Fibroblast of mammary gland (primary cell): ENCODE measurements at places on chromosomes 16 and 17.

DNA sequence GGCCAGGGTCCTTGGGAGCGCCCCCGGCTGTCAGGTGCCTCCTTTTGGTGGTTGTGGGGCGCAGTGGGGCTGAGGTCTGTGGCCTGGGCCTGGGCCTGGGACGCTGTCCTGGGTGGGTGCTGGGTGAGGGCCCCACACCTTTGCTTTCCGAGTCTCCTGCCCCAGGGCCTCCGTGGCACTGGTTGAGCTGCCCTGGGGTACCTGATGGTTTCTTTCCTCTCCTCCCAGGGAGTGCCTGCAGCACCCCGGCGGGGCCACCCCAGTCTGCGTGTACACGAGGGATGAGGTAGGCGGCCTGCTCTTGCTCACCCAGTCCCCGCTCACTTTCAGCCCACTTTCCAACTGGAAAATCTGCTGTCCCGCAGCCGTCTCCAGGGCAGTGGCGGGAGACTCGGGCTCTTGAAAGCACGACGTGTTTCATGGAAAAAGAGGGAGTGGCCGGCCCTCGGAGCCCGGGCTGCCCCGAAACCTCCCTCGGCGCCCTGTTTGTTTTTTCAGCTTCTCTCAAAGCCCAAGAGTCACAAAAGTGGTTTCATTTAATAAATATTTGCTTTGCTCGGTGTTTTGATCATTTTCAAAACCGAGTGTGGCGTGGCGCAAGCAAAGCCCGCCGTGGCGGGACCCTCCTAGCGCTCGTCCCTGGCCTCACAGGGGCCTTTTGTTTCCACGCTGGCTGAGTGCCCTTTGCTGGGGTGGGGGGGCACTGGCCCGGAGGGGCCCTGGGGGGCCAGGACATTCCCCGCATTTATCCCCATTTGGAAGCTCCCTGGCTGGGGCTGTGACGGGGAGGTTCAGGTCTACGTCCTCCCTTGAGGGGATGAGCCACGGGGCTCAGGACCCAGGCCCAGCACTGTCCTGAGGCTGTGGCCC lies 17.4 kb downstream of the ASPSCR1 start:
- DNase-seq, result no peak

- DNase-seq, result no peak
Observed at GRCh38 chr17:17750881-17751280, 69.6 kb downstream of the RAI1 start.

DNA sequence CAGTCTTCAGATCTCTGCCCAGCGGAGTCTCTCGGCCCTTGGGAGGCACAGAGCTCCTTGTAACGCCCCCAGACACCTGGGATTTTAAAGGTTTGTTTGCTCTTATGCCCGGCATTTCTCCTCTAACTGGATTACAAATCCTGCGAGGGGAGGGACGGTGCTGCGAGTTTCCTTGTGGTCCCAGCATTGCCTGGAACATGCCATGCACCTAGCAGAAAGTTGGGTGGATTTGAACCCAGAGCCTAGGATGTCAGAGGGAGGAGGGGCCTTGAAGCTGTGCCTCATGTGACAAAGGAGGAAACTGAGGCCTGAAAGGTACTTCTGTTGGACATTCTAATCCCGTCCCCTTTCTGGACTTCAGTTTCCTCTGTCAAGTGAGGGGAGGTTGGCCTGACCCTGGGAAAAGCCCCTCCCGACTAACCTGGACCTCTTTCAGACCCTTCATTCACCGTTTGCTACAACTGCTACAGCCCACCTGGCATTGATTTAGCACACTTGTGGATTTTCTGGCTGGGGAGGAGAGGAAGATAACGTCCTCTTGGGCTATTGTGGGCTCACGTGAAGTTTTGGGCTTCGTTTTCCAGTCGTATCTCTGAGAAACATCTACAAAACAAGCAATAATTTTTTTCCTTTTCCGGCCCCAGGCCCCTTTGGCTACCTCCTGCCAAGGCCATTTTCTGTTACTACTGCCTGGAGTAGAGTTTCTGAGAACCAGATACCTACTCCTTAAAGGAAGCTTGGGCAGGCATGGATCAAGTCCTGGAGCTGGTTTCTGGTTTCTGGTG lies 30.9 kb downstream of the MRC2 start:
- DNase-seq, result no peak

- DNase-seq, result no peak
Observed at GRCh38 chr16:22642416-22643088, 131.9 kb downstream of the NPIPB5 start.

GRCh38 chr16:25198021-25198420 lies 18.7 kb upstream of the AQP8 start:
- peak; percentile 32 for DNase-seq

DNA sequence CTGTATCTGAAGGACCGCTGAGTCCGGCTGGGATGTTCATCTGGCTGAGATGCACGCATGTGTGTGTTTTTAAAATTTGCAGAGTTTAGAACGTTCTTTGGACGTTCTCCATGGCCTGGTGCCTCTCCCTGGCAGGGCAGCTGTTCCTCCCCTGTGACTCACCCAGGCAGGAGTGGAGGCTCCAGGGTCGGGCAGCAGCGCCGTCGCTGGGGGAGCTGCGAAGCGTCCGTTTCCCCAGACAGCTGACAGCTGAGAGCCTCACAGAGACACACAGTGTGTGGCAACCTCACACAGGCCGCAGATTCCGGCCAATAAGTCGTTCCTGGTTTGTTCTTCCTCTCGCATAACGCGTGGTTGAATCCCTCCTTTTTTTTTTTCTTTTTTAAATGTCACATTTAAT lies 80.6 kb downstream of the OR1D5 start:
- DNase-seq, result peak; percentile 82
